Stimulated activated CD8-positive, alpha-beta memory T cell treated with anti-CD3 and anti-CD28 coated beads, Interleukin-7, amount 100 ng/mL, for 4 hours (primary cell): ENCODE measurements at places on chromosomes 6 and 20.

- DNase-seq = no peak
Measured at GRCh38 chr6:87939776-87940175, 107.9 kb upstream of the SPACA1 start.

GRCh38 chr6:151005896-151006632 is 140.6 kb downstream of the MTHFD1L start:
- DNase-seq = no peak

- peak; percentile 14 for DNase-seq
Measured at GRCh38 chr6:12150812-12151432, 138.8 kb downstream of the HIVEP1 start.

- DNase-seq = no peak
Measured at GRCh38 chr6:79894939-79895338, 52.4 kb downstream of the ELOVL4 start.

- DNase-seq = no peak
Measured at GRCh38 chr20:20411836-20412235, 43.9 kb downstream of the INSM1 start.

GRCh38 chr6:31203345-31203979 is 33.0 kb upstream of the POU5F1 start:
- DNase-seq = peak; percentile 64

DNA sequence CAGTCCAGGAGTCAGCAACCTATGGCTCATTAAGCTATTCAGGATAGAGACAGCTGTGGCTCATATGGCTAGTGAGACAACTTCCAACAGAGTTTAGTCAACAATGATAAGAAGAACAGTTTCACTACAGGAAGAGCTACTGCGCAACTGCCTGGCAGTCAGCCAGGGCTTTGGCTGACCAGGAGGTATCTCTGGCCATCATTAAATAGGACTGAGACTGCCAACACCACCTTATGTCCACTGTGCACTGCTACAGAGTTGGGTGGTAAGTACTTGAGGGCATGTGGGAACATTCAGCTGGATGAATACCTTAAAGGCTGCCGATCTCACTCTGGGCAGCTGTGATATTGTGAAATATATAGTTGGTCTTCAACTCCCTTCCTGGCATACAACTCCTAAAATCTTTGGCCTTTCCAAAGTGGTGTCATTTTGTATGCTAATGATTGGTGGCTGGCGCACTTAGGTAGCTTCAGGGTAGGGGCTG is 52.2 kb upstream of the FAM83C start:
- DNase-seq = no peak

GRCh38 chr6:21085211-21085610 is 508.3 kb upstream of the SOX4 start:
- DNase-seq = no peak

- no peak for DNase-seq
Measured at GRCh38 chr6:99187429-99187828, 162.0 kb downstream of the FAXC start.

DNA sequence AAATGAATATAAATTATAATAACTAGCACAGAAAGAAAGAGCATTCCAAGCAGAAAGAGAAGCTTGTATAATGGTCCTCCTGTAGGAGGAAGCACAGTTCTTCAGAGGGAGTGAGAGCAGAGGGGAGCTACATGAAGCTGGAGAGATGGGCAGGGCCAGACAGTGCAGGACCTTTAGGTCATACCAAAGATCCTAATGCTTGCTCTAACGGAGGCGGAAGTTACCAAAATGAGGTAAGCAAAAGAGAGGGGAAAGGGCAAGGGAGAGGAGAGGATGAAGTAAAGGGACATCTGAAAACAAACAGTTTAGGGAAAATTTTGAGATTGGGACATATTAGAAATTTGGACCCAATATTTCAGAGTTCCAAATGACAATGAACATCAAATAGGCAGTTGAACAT is 50.2 kb downstream of the HBS1L start:
- DNase-seq = no peak
